ENCODE measurements at places on chromosomes 12 and 14.

DNA sequence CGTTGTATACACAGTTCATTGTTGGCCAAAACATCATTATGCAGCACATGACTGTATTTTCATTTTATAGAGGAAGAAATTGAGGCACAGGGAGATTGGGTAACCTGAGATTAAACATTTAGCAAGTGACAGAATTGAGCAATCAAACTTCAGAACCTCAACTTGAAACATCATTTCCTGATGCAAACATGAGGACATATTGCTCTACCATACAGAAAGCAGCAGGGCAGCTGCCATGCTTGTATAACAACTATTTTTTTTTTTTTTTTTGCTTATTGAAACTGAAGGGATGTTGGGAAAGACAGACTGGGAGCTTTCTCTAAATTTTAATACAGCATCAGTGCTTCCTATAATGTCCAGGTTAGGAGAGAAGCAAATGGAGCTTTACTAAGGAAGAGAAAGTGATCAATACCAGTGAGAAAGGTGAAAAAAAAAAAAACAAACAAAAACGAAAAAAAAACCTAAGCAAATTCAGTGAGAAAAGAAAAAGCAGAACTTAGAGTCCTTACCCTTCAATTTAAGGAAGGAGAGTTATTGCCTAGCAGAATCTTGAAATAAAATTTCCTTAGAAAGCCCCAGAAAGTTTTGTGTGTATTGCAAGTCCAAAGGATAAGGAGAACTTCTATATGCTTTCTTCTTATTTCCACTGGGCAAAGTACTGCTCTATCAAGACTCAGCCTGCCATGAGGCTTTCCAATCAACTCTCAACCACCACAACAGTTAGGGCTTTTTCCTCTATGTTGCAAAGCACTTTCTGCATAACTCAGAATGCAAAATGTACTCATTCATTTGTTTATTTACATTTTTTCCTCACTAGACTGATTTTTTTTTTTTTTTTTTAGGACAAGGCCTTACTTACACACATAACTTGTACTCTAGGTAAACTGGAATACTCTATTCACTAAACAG is 21.6 kb downstream of the BTG1 start:
- peaks cover 81% of the 10 kb centered on the region for H3K36me3 ChIP-seq
- H3K4me1 ChIP-seq = no peaks in the 10 kb centered on the region
- H3K27ac ChIP-seq = no peak overlapping the region

GRCh38 chr12:34333337-34333736 is 311.0 kb downstream of the ALG10 start:
- H3K4me3 ChIP-seq = no peak overlapping the region
- H3K27me3 ChIP-seq = peaks cover 5% of the 10 kb centered on the region
- no peak for DNase-seq
- H3K4me1 ChIP-seq = no peaks in the 10 kb centered on the region
- H3K36me3 ChIP-seq = no peaks in the 10 kb centered on the region

DNA sequence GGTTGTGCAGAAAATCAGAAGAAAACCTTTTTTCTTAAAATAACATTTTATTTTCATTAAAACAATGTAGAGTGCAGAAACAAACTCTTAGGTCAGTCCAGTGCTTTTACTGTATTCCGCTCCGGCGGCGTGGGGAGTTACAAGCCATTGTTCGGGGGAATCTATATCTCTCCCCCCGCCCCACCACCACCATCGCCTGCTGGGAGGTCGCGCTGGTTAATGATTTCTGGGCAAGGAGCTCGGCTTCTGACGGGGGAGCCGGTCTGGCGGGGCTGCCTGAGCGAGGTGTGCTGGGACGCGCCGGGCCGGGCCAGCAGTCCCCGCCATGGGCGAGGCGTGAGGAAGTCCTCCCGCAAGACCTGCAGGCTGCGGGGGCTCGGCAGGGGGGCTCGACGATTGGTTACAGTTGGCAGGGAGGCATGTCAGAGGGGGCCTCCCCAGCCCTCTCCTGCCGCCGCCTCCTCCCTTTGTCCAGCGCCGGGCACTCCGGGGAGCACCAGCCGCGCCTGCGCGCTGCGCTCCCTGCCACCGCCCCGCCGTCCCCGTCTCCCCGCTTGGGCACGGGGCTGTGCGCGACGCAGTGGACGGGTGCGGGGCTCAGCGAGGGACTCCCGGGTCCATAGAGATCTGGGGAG is 1.0 kb upstream of the DUSP6 start:
- H3K27me3 ChIP-seq = peaks cover 6% of the 10 kb centered on the region
- peak; percentile 82 for DNase-seq
- H3K4me1 ChIP-seq = peaks cover 48% of the 10 kb centered on the region
- H3K27ac ChIP-seq = peak overlapping the region; percentile 99
- H3K4me3 ChIP-seq = peak overlapping the region; percentile 99
- peaks cover 32% of the 10 kb centered on the region for H3K36me3 ChIP-seq

GRCh38 chr12:88897723-88898122 is 317.5 kb upstream of the KITLG start:
- H3K36me3 ChIP-seq = no peaks in the 10 kb centered on the region
- no peak overlapping the region for H3K4me3 ChIP-seq
- H3K27me3 ChIP-seq = no peaks in the 10 kb centered on the region
- no peaks in the 10 kb centered on the region for H3K4me1 ChIP-seq
- DNase-seq = no peak
